ENCODE measurements at places on chromosomes 7 and 10.

DNA sequence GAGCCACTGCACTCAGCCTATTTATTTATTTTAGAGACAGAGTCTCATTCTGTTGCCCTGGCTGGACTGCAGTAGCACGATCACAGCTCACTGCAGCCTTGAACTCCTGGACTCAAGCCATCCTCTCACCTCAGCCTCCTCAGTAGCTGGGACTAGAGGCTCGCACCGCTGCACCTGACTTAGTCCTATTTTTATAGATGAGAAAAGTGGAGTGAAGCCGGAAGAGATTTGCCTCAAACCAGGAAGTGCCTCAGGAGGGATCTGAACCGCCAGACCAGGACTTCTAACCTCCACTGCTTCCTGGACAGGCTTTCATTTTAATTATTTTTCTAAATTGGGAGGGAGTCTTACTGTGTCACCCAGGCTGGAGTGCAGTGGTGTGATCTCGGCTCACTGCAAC is 17.5 kb upstream of the CLIP2 start:
- no peak for DNase-seq

- DNase-seq = no peak
These were observed 68.4 kb downstream of the SLIT1 start for GRCh38 chr10:97117372-97117771.

GRCh38 chr10:17910125-17910789 is 41.5 kb upstream of the SLC39A12 start:
- DNase-seq = peak; percentile 26

DNA sequence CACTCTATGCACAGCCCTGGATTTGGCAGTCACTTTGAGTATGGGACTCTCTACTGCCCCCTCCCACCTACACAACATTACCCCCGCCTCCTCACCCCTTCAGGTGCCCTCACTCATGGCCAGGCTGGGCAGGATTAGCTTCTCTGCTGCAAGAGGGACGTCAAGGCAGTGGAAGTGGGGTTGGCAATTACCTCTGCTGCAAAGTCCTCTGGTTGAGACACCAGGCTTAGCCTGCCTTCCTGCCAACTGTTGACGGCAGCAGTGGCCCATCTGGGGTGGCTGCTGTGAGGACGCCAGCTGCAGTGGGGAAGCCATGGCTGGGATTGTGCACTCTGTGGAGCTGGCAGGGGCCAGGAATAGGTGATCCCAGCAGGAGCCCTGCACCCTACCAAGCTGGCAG is 26.7 kb downstream of the SVIL start:
- no peak for DNase-seq

DNA sequence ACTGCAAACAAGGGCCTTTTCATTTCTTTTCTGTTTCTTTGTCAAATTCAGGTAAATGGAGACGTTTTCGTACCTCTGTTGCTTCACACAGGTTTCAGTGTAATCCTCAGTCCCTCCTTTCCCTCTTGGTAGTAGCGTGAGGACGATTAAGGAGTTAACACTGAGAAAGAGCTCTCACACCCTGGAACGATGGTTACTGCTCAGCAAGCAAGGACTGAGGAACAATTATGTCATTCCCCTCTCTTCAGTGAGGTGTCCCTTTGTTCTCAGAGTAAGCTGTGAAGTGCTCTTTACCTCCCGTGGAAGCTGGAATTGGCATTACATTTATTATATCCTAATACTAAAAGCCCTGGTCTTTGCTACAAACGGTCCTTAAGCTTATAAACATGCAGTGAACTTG is 95.9 kb downstream of the FANK1 start:
- no peak for DNase-seq

DNA sequence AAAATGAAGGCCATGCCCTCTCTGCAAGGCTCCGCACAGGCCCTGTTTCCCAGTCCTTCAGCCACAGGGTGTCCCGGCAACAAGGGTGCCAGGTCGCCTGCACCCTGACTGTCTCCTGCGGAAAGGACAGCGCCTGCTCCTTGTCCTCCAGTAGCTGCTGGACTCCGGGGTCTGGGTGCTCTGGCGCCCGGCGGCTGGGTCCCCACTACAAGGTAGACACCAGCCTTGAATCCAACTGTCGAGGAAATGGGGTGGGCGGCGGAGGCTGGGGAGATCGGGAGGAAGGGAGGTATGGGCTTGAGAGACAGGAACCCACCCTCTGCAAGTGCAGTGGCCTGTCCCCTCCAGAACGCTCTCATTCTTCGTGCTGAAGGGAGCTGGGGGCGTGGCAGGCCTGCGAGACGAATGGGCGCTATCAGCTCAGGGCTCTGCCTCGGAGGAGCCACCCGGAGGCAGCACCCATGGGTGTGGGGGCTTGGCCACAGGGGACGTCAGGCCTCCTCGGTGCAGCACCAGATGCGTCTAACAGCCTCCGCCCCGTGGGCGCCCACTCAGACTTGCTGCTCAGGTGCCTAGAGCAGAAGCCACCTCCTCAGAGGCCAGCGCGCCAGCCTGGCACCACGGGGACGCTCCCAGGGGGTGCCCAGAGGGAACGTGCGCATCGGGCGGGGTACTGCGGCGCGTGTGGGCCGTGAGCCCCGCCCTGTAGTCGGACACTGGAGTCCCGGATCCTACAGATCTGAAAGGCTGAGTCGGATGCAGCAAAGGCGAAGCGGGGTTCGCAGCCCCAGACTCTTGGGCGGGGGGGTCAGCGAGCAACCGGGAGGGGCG is 15.6 kb downstream of the ADAM8 start:
- peak; percentile 73 for DNase-seq

DNA sequence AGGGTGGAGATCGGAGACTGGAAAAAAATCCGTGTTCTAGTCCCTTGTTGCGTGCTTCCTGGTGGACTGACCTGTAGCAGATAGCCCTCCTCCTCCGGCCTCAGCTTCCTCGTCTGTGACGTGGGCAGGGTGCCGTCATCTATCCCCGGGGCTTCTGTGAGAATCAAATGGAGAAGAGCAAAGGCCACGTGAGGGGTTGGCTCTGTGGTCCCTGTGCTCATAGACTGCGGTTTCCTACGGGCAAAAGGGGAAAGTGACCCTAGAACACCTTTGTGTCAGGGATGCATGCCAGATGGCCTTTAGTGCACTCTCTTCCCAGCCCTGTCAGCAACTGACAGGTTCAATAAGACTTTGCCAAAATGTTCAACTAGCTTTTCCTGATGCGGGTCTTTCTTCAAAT is 33.7 kb downstream of the GRK5 start:
- DNase-seq = no peak

DNA sequence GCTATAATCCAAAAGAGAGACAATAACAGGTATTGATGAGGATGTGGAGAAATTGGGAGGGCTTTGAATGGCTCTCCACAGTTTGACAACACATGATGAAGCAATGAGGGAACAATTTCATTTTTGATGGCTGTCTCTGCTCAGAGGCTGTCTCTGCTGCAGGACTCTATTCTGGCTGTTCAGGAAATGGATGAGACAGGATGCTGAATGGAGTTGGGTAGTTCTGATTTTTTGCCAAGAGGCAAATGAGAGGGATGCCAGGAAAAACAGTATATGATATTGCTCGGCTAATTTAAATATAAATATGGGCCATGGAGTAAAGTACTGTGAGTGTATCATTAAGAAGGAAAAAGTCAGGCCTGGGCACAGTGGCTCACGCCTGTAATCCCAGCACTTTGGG is 16.8 kb downstream of the APBB1IP start:
- no peak for DNase-seq

DNA sequence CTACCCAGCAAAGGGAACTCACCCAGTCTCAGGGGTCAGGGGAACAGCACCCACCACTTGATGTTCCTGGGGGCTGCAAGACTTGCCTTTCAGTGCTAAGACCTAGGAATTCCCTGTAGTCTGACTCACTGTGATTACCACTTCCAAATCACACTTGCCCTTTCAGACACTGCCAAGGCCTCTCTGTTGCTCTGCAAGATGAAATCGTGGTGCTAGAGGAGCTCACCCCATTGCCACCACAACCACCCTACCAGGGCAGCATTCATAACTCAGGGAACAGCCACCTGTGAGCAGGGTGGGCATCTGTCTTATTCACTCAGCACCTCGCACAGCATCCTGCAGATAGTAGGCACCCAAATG is 36.5 kb downstream of the XPNPEP1 start:
- DNase-seq = no peak

DNA sequence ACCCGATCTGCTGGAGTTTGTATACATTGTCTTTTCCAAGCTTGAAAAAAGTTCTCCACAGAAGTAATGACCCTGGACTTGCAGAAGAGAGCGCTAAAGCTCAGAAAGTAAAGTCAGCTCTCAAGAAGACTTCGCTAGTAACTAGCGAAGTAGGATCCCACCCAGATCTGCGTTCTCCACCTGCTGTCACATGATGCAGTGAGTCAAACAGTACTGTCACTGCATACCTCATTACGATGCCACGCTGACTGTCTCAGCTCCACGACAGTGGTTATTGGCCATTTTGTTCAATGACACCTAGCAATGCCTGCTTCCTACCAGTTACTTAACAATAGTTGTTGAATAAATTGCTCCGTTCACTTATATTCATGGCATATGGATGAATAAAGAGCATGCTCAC is 29.7 kb upstream of the SEC61G start:
- DNase-seq = peak; percentile 69

- DNase-seq = no peak
These were observed 19.1 kb downstream of the ADAM12 start for GRCh38 chr10:126369125-126369710.

- no peak for DNase-seq
These were observed 590.9 kb upstream of the ANKRD30A start for GRCh38 chr10:36534471-36535002.

GRCh38 chr7:26724795-26725194 is 139.6 kb downstream of the SKAP2 start:
- no peak for DNase-seq

Data from retina (tissue), 1 donor.